ENCODE measurements at places on chromosomes 13 and 19. TPM values are rescaled to one million over a fixed set of nuclear protein-coding genes. Genes with fewer than 3 reads are reported as not detected.

The SERPINE3 gene
- total RNA-seq, result not detected

The CD209 gene
- not detected for total RNA-seq

The MTUS2 gene
- not detected for total RNA-seq

The KCNC3 gene
- total RNA-seq, result not detected

The MUC16 gene
- not detected for total RNA-seq

The ZNF577 gene
- total RNA-seq, result 3.0 TPM

The CASP14 gene
- not detected for total RNA-seq

The METTL21C gene
- total RNA-seq, result not detected

The TTYH1 gene
- not detected for total RNA-seq

The CYP2F1 gene
- total RNA-seq, result not detected

The ILF3 gene
- total RNA-seq, result 140 TPM

The CYP4F12 gene
- total RNA-seq, result not detected

The CD70 gene
- total RNA-seq, result not detected
